ENCODE measurements at places on chromosomes 16 and 17.

DNA sequence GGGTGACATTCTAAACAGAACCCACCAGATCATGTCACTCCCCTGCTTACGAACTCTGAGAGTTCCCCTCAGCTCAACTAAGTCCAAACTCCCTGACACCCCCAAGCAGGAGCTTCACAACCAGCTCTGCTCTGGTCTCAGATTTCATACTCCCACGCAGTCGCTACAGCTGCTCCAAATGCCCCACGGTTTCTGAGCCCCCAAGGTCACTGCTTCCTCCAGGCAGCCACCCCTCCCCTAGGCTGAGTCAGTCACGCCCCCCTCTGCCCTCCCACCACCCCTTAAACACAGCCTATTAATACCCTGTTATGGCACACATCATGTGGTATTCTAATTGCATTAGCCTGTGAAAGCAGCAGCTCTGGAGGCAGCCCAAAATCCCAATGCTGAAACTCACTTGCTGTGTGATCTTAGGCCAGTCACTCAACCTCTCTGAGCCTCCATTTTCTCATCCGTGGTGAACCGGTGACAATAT, 51.5 kb downstream of the GSG1L start:
- no peak for DNase-seq

DNA sequence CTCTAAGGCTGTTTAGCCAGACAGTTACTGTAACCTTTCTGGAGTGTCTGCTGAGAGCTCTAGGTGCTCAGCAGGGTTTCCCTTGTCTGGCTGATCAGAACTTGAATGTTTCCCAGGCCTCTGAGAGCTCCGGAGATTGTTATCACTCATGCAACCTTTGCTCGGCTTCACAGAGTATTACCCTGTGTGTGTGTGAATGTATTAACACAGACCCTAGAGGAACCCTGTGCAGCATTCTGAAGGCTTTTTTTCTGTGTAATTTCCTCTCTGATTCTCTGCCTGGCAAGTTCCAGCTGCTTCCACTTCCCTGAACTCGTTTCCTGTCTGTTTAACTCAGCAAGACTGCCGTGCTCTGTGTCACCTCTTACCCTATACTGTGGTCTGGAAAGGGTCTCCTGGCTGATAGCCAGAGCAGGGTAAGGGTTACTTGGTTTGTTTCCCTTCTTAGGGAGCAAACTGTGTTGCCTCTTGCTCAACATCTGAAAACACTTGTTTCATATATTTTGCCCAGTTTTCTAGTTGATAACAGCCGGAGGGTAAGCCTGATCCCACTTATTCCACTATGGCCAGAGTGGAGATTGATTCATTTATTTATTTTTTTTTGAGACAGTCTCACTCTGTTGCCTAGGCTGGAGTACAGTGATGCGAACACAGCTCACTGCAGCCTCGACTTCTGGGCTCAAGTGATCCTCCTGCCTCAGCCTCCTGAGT, 21.7 kb downstream of the PRMT7 start:
- DNase-seq, result no peak

GRCh38 chr16:58339452-58339981, 44.7 kb upstream of the PRSS54 start:
- DNase-seq, result peak; percentile 61

- DNase-seq, result no peak
Observed at GRCh38 chr17:5220074-5220473, 14.6 kb downstream of the SCIMP start.

DNA sequence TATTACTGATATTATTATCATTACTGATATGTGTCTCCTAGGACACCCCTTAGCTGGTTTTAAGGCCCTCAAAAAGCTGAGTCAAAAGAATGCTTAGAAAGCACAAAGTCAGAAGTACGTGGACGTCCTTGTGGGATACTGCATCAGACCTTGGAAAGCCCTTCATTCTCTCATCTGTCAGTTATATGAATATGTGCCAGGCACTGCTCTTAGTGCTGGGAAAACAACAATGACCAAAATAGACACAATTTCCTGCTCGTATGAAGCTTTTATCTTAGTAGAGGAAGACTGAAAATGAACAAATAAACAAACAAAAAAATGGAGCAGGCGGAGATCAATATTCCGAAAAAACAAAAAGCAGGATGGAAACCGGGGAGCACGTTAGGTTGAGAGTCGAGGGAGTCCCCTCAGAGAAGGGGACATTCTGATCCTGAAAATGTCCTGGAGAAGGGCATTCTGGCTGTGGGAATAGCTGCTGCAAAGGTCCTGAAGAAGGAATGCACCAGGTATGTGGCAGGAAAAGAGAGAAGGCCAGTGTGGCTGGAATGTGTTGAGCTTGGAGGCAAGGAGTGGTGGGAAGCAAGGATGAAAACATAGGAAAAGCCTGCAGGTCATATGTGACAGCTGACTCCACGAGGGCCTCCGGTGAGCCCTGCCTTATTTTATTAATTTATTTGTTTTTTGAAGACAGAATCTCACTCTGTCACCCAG, 15.5 kb upstream of the TMEM94 start:
- DNase-seq, result no peak

DNA sequence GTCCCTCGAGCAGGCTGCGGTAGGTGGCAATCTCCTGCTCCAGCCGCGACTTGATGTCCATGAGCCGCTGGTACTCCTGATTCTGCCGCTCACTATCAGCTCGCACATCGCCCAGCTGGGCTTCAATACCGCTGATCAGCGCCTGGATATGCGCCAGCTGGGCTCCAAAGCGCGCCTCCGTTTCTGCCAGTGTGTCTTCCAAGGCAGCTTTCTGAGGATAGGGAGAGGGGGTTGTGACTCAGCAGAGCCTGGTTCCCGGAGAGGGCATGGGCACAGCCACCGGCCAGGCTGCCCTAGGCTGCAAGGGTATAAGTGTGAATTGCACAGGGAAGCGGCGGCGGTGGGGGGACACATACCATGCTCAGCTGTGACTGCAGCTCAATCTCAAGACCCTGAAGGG, 4.3 kb downstream of the KRT19 start:
- peak; percentile 15 for DNase-seq

GRCh38 chr16:54620197-54620596, 310.5 kb upstream of the IRX5 start:
- peak; percentile 21 for DNase-seq

DNA sequence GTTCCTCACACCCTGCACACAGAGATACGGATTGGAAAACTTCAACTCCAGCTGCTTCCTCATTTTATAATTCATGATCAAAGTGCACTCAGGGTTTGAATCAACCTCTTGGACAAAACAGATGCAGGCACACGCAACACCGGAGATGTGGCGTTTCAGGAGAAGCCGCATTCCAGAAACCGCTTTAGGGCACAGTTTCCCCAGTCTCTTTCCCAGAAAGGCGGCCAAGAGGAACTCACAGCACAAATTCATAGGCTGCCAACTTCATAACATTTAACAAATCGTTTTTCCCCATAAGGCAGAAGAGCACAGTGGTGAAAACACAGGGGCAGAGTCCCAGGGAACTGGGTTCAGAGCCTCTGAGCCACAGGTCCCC, 8.4 kb downstream of the MTHFSD start:
- DNase-seq, result no peak

- peak; percentile 83 for DNase-seq
Observed at GRCh38 chr17:39011907-39012468, 44.8 kb upstream of the FBXO47 start.

All from NCI-H69 (cell line).